Naive thymus-derived CD8-positive, alpha-beta T cell (primary cell): ENCODE measurements at places on chromosomes 5 and 9. TPM values are rescaled to one million over a fixed set of nuclear protein-coding genes. Genes with fewer than 3 reads are reported as not detected.

Gene ACO1
- 10.3 TPM for total RNA-seq

- no peak overlapping the region for H3K27ac ChIP-seq
- no peak overlapping the region for H3K4me3 ChIP-seq
- peaks cover 90% of the 10 kb centered on the region for H3K4me1 ChIP-seq
- H3K27me3 ChIP-seq = no peaks in the 10 kb centered on the region
- no peak for DNase-seq
Measured at GRCh38 chr5:67010684-67011409, 185.8 kb downstream of the CD180 start.

Gene PARP8
- total RNA-seq = 162 TPM

DNA sequence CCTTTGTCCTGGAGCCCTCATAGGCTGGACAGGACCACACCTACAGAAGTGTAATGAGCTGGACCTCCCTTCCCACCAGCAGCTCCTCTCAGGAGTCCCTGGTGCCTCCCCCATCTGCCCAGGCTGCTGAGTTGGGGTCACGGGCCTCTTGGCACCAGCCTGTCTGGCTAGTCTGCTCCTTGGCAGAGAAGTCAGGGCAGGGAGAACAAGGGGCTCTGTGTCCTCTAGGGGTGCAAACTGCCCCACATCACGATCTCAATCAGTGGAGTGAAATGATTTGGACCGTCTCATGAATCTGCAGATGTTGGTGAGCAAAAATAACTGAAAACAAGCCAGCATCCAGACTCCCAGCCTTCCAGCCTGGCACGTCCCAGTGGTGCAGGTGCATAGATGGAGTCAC, 14.9 kb upstream of the GFPT2 start:
- H3K27me3 ChIP-seq = peaks cover 7% of the 10 kb centered on the region
- H3K36me3 ChIP-seq = no peaks in the 10 kb centered on the region
- H3K27ac ChIP-seq = no peak overlapping the region

GRCh38 chr5:88021141-88021540, 247.5 kb downstream of the TMEM161B start:
- no peaks in the 10 kb centered on the region for H3K4me1 ChIP-seq
- H3K4me3 ChIP-seq = no peak overlapping the region
- no peak for DNase-seq
- no peaks in the 10 kb centered on the region for H3K36me3 ChIP-seq

DNA sequence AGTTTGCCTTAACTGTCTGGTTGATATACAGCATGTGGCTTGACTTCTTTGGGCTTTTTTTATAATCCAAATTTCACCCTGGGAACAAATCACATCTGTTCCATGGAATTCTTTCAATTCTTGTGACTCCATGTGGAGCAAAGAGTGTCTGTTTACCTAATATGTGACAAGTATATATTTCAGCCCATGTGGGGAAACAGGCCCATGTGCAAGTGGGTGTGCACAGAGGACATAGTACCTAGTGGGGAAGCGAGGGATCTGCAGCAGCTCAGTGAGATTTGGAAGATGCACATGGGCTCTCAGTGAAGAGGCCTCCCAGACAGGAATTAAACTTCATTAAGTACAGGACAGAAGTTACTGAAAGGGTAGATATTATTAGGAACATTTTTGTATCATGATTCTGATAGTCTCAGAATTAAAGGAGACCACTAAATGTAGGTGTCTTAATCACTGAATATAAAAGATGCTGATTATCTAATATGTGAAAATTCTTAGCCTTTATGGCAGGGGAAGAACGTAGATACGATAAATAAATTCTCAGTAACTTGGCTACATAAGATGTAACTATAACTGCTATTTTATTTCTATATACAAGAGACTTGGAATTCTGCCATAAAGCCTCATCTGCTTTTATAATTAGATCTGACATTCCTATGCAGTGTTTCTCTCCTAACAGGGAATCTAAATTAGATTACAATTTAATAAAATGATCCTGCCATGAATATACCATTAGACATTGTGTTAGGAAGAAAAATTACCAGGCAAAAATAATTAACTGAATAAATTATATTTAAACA, 181.2 kb downstream of the SLC12A2 start:
- no peak overlapping the region for H3K27ac ChIP-seq
- H3K4me3 ChIP-seq = no peak overlapping the region
- peaks cover 4% of the 10 kb centered on the region for H3K27me3 ChIP-seq
- no peaks in the 10 kb centered on the region for H3K4me1 ChIP-seq

GRCh38 chr5:79886925-79887655, 104.0 kb downstream of the MTX3 start:
- no peak for DNase-seq
- no peak overlapping the region for H3K27ac ChIP-seq
- peaks cover 2% of the 10 kb centered on the region for H3K4me1 ChIP-seq
- no peak overlapping the region for H3K4me3 ChIP-seq

Gene PAIP2
- 129 TPM for total RNA-seq

GRCh38 chr5:17094830-17095229, 122.6 kb upstream of the BASP1 start:
- no peak overlapping the region for H3K4me3 ChIP-seq
- no peak overlapping the region for H3K27ac ChIP-seq
- no peaks in the 10 kb centered on the region for H3K4me1 ChIP-seq
- H3K36me3 ChIP-seq = no peaks in the 10 kb centered on the region

- DNase-seq = no peak
- peaks cover 15% of the 10 kb centered on the region for H3K4me1 ChIP-seq
- H3K27ac ChIP-seq = no peak overlapping the region
- no peak overlapping the region for H3K4me3 ChIP-seq
- no peaks in the 10 kb centered on the region for H3K27me3 ChIP-seq
Measured at GRCh38 chr9:88421348-88421747, 33.1 kb downstream of the SPIN1 start.

GRCh38 chr5:127061956-127062355, 11.3 kb downstream of the C5orf63 start:
- H3K27me3 ChIP-seq = no peaks in the 10 kb centered on the region
- no peaks in the 10 kb centered on the region for H3K4me1 ChIP-seq
- no peak overlapping the region for H3K4me3 ChIP-seq

Gene NOXA1
- total RNA-seq = 4.5 TPM

Gene SLC4A9
- total RNA-seq = not detected

DNA sequence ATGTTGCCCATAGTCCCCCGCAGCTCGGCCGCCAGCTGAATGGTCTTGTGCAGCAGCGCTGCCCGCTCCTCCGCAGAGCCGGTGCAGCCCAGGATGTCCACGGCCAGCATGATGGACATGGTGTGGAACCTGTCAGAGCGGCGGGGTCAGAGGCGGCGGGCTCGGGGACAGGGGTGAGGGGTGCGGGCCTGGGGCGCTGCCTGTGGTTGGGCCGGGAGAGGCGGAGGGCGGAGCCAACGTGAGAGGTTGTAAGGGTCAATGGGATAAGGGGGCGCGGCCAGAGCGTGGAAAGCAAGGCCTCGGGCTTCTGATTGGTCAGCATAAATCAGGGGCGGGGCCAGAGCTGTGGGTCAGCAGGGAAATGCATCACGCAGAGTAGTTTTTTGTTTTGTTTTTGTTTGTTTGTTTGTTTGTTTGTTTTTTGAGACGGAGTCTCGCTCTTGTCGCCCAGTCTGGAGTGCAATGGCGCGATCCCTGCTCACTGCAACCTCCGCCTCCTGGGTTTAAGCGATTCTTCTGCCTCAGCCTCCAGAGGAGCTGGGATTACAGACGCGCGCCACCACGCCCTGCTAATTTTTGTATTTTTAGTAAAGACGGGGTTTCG, 6.8 kb upstream of the TOR2A start:
- H3K36me3 ChIP-seq = peaks cover 4% of the 10 kb centered on the region
- no peak overlapping the region for H3K4me3 ChIP-seq
- no peak overlapping the region for H3K27ac ChIP-seq

DNA sequence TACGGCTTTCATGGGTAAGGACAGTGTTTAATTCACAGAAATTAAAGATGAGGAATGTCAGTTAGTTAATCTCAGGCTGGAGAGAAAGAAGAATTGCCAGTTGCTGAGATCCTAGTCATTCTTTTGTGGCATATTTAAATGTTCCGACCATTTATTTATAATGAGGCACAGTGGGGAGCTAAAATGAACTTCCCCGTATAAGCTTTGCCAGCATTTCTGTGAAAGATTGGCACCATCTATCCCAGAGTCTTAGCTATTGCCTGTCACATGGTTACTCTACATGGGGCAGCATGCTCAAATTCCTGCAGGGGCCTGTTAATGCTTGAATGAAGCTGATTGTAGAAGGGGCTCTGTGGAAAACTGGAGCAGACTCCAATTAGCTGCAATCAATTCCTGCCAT, 314.1 kb downstream of the PRELID2 start:
- no peak for DNase-seq
- H3K27ac ChIP-seq = no peak overlapping the region
- H3K36me3 ChIP-seq = no peaks in the 10 kb centered on the region
- no peaks in the 10 kb centered on the region for H3K4me1 ChIP-seq
- no peak overlapping the region for H3K4me3 ChIP-seq

- peaks cover 37% of the 10 kb centered on the region for H3K36me3 ChIP-seq
- no peak overlapping the region for H3K27ac ChIP-seq
- DNase-seq = no peak
- no peak overlapping the region for H3K4me3 ChIP-seq
- no peaks in the 10 kb centered on the region for H3K4me1 ChIP-seq
Measured at GRCh38 chr9:105608721-105609598, 51.0 kb downstream of the FKTN start.

DNA sequence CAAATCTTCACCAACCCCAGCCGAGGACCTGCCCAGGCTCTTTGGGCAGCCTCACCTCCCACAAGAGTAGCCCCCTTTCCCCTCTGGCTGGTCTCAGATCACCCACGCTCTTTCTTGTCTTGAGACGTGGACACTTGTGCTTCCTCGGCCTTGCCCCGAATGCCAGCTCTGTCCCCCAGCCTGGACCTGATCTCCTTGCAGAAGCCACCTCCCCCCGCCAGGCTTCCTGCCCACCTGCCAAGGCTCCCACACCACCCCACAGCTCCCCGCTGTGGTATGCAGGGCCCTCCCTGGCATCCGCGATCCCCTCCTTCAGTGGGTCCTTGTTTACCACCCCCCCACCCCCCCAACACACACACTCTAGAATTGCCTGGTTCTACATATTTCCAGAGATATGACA, 133.7 kb downstream of the ROR2 start:
- no peaks in the 10 kb centered on the region for H3K27me3 ChIP-seq
- H3K27ac ChIP-seq = no peak overlapping the region
- H3K4me1 ChIP-seq = no peaks in the 10 kb centered on the region
- no peak overlapping the region for H3K4me3 ChIP-seq

DNA sequence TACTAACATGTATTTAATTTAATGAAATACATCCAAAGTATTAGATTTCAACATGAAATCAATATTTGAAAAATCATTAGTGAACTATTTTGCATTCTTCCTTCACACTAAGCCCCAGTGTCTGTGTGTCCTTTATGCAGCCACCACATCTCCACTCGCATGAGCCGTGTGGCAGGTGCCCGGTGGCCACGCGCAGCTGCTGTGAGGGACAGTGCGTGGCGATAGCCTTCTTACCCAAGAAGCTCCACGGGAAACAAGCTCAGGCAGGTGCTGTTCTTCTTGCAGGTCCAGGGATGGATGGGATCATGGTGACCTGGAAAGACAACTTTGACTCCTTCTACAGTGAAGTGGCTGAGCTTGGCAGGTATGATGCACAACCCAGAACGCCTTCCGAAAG, 79.3 kb upstream of the OTULINL start:
- H3K36me3 ChIP-seq = no peaks in the 10 kb centered on the region
- H3K4me3 ChIP-seq = no peak overlapping the region
- H3K4me1 ChIP-seq = no peaks in the 10 kb centered on the region
- H3K27me3 ChIP-seq = no peaks in the 10 kb centered on the region
- no peak overlapping the region for H3K27ac ChIP-seq

Gene WDR38
- not detected for total RNA-seq

DNA sequence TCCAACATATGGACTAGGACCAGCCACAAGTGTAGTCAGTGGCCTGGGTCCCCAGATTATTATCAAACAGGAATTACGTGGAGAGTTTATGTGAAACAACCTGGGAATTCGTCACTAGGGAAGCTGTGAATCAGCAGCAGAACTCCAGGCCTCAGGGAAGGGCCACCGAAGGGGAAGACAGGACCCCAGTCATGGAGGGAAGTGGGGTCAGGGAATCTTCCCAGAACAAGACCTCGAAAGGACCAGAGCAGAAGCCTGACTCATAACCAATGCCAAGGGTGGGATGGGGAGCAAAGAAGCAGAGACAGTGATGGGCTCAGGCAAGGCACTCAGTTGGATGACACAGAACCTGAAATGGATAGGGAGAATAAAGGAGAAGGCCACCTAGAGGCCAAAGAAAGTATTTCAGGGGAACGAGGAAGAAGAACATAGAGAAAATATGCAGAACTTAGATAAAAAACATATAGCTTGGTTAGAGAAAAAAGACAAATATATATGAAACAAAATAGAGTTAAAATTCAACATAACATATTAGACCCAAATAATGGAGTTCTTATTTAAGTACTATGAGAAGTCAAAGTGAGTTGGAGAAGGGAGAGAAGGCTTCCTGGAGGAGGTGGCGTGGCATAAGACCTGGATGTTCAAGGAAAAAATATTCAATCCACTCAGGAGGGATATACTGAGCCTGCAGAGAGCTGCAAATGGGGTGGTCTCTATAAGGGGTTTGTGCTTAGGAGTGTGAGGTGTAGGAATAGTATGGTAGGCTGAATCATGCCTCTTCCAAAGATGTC, 66.7 kb upstream of the CAST start:
- H3K27ac ChIP-seq = no peak overlapping the region
- H3K4me3 ChIP-seq = no peak overlapping the region
- H3K36me3 ChIP-seq = no peaks in the 10 kb centered on the region
- peaks cover 7% of the 10 kb centered on the region for H3K27me3 ChIP-seq

DNA sequence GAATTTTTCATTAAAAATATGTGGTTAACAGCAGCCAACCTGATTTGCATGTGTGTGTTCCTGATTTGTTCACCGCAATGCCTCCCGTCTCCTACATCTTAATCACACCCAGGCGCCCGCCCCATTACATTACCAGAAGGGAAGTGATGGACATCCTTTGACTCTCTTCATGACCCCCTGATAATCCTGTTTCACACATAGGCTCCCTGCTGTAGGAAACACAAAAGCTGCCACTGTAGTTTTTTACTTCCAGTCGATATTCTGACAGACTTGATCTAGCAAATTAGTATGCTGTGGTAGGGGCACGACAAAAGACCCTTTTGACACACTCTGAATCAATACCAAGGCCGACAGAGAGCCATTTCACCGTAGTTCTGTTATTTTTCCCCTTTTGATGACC, 287.8 kb upstream of the ISL1 start:
- no peaks in the 10 kb centered on the region for H3K27me3 ChIP-seq
- DNase-seq = no peak
- H3K4me3 ChIP-seq = no peak overlapping the region
- no peaks in the 10 kb centered on the region for H3K36me3 ChIP-seq

DNA sequence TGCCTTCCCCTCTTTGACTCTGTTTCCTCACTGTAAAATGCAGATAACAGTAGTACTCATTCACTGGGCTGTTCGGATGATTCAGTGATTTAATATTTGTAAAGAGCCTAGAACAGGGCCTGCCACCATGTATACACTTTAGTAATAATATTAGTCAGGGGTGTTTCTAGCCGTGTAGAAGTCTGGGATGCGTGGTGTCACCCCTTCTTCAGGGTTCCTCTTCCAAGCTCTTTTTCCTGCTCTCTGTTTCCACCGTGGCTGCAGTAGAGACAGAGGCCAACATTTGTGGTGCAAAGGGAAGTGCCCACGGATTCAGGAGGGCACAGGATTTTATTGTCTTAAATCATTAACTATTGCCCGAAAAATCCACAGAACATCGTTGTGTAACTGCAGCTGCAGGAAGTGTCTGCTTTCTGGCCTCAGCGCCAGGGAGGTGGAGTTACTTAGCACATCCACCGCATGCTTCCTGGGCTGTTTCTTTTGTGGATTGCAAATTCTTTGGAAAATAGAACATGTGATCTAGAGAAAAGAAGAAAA, 61.7 kb downstream of the TRIO start:
- peaks cover 2% of the 10 kb centered on the region for H3K27me3 ChIP-seq
- H3K27ac ChIP-seq = no peak overlapping the region
- DNase-seq = no peak
- H3K4me1 ChIP-seq = peaks cover 6% of the 10 kb centered on the region
- H3K36me3 ChIP-seq = no peaks in the 10 kb centered on the region
- no peak overlapping the region for H3K4me3 ChIP-seq
